Ecto neural progenitor cell (in vitro differentiated cells): ENCODE measurements at places on chromosomes 3 and 15.
A peak's percentile ranks its signal among the peaks of the same experiment; 100 is the strongest.

DNA sequence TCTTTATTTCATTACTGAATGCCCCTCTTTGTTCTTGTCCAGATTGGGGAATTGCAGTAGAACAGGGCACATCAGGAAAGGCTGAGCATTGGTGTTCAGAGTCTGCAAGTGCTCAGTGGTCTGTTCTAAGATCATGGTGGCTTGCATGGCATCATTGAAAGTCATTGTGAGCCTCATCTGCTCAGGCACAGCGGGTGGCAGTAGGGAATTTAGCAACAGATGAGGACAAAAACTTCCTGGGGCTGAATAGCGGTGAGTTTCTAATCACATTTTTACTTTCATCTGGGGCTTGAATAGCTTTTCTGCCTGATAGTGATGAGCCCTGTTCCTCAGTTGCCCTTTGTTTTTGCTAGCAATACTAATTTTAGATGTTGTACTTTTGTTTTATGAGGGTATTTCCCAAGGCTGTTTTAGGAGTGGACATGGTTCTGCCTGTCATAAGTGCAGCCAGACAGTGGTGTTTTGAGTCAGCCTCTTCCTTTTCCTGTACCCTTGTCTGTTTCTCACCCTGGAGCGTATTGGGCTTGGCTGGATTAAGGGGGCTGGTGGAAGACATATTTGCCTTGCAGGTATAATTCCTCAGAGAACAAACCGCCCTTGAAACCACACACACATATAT lies 127.2 kb upstream of the IL12A start:
- DNase-seq, result no peak

GRCh38 chr3:33111581-33111980 lies 2.2 kb upstream of the CRTAP start:
- DNase-seq, result no peak

GRCh38 chr3:87109465-87109864 lies 117.6 kb upstream of the CHMP2B start:
- no peak for DNase-seq

DNA sequence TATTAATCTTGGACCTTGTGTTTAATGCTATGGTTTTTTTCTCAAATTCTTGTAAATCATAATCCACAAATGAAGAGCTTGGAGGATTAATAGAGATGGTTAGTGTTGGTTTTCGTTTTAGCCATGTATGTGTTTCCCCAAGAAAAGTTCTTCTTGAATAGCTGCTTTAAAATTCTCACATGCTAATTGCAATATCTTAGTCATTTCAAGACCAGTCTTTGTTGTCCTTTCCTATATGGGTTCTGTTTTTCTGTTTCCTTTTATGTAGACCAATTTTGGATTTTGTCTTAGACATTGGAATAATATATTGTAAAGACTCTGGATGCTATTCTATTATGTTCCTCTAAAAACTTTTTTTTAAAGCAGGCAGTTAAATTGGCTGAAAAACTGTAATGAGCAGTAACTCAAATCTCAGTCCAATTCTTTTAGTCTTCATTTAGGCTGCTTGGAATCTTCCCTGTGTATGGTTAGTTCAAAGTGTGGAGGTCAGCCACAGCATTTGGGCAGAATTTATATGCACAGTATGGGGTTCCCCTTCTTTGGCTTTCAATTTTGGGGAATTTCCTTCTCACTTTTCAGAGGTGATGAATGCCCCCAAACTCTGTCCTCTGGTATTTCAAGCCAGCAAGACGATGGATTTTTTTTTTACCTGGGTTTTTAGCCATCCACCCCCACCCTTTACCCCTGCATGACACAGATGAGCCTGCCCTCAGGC lies 39.1 kb upstream of the DNAJC13 start:
- DNase-seq, result no peak

DNA sequence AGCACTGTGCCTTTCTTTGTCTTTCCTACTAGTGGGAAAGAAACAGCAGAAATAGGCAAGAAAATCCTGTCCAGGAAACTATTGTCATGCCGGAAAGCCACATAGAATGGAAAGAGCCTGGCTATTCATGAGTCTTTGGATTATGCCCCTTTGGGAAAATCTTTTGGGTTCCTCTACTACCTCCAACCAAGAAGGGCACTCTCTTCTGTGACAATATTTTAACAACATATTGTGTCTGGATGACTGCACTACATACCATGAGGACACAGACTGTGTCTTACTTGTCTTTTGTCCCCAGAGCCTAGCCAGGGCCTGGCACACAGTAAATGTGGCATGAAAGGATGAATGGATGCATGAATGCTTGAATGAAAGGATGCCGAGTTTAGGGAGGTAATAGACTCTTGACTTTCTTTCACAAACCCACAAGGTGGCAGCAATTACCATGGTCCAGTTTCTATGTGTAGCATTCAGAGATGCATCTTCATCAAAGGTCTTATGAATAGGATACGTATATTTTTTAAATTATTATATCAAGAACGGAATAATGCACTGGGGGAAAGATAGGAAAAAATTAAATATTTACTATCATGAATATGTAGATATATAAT lies 30.3 kb downstream of the ARL14 start:
- DNase-seq, result no peak

GRCh38 chr3:98563661-98564281 lies 29.6 kb downstream of the CPOX start:
- DNase-seq, result no peak

GRCh38 chr3:190617185-190617584 lies 103.3 kb downstream of the IL1RAP start:
- no peak for DNase-seq

- peak; percentile 47 for DNase-seq
Measured at GRCh38 chr15:79593119-79593869, 161.2 kb downstream of the MINAR1 start.

DNA sequence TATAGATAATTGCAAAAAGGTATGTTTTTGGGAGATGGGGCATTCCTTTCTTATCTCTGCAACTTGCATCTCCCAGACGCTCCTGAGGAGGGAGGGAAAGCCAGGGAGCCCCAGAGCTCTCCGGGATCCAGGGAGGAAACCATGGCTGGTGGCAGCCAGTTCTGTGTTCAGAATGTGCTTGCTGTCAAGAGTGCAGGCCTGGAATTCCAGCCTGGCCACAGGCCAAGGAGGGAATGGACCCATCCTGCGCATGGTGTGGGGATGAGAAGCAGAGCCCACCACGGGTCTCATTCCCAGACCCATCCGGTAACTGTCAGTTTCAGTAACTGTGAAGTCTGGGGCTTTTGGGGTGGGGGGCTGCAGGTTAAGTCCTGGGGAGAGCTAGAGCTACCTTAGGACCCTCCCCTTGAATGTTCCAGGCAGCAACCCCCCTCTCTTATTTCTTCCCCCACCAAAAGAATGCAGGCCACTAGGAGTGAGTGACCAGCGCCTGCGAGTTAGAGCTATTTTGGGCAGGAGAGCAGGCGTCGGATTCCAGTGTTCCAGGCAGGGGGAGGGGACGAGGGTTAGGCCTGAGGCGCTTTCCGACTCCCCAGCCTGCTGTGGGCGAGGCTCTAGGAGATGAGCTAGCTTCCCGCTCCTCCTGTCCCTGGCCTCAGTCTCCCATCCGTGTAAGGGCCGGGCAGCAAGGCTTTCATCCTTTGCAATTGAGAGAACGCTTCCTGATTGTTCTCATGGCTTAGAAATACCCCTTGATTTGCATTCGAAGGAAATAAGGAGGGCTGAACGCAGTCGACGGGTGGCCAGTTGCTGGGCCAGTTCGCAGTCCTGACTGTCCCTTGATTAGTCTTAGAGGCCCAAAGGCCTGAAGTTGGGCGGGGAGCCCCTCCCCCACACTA lies 781 bp upstream of the DAG1 start:
- peak; percentile 87 for DNase-seq

- no peak for DNase-seq
Measured at GRCh38 chr3:194705761-194706160, 20.1 kb downstream of the FAM43A start.

DNA sequence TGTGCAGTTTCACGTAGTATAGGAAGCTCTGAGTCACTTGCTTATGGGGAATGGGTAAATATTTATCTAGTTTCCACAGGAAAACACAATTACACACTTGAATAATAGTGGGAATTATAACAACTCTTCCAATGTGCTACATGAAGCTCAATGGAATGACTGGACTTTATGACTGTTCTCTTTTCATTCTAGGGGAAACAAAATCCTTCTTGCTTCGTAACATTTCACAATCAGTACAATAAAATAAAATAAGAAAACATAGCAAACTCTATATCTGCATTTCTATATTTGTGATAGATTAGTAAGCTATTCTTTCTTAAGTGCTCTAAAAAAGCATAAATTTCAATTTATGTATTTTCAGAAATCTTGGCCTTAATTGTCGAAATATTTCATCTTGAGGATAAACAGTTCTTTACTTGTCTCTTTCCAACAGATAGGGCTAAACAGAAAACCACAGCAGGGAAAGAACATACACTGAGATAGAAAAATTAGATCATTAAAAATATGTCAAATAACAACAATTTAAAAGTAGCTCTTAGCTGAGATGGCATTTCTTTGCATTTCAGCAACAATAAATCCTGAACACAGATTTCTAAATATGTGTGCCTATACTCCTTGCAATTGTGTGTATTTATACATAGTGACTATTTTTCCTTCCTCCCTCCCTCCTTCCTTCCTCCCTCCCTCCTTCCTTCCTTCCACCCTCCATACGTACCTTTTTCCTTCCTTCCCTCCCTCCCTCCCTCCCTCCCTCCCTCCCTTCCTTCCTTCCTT lies 395.5 kb upstream of the KCNMB2 start:
- DNase-seq, result no peak

DNA sequence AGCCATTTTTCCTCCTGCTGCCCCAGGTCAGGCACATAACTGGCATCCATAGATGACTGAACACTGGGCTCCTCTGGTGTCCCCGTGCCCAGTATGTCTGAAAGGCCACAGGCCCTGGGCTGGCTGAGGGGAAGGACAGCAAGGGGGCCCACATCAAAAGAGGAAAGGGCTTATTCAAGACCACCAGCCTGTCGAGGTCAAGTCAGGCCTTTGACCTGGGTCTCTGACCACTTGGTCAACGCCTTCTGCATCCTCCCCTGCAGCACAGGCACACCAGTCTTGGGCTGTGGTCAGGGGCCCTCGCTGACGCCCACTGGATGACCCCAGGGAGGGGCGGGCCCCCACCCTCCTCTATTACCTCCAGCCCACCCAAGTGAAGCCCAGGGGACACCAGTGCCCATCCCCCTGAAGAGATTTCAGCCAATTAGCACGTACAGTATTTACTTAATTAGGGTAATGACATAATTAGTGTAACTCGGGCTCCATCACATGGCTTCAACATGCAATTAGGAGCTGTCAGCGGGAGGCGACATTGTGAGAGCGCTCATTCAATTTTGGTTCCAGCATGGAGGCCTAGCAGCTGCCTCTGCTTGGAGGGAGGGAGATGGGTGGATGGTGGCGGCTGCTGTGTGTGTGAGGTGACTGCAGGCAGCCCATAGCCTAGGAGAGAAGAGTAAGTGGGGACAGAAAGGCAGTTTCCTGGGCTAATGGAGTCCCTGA lies 13.5 kb upstream of the DNAH1 start:
- DNase-seq, result no peak

DNA sequence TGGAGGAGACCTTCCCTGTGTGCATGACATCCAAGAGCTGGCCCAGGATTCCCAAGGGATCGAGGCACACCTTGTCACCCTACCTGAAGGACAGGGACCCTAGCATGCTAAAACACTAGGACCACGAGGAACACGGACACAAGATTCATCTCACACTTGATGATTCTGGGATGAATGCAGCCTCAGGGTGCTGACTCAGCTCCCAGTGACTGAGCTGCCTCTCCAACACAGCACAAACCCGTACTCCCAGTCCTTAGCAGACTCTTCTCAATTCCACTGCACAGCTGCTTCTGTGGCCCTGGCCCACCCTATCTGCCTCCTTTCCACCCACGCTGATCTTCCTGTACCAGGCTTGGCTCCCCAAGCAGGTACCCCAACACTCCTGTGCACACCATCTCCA lies 9.1 kb upstream of the OXTR start:
- DNase-seq, result no peak

- peak; percentile 77 for DNase-seq
Measured at GRCh38 chr3:36944012-36944640, 728 bp downstream of the TRANK1 start.

DNA sequence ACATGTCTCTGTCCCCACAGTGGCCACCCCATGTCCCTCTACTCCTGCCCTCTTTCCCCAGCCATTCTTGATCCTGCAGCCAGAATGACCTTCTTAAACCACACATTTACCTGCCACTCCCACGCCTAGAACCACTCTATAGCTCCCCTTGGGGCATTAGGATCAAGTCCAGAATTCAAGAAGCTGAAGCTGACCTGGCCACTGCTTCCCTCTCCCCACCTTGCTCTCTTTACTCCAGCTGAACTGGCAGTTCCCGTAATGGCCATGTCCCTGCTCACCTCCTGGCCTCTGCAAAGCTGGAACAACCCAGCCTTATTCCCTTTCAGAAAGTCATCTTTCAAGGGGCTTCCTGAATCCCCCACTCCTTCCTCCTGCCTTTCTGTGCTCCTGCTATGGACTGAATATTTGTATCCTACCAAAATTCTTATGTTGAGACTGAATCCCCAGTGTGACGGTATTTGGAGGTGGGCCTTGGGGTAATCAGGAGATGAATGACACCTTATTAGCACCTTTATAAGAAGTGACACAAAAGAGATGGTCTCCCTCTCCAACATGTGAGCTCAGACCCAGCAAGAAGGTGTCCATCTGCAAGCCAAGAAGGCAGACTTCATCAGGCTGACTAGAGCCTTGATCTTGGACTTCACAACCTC lies 3.8 kb downstream of the CSRNP1 start:
- DNase-seq, result no peak

DNA sequence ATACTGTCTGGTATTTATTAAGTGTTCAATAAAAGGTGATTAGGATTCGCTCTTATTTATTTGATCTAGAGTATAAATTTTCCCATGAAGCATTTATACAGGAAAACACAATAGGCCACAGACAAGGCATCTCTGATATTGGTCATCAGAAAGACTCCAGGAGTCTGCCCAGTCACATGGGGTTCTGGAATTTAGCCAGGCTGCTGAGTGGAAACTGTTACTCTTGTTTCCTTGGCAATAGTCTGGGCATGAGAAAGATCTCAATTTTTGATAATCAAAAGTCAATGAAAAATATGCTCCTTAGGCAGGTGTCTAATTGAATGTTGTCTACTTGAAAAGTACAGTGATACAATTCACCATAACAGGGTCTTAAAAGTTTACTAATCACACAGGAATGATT lies 161.2 kb downstream of the FRMD5 start:
- DNase-seq, result no peak

DNA sequence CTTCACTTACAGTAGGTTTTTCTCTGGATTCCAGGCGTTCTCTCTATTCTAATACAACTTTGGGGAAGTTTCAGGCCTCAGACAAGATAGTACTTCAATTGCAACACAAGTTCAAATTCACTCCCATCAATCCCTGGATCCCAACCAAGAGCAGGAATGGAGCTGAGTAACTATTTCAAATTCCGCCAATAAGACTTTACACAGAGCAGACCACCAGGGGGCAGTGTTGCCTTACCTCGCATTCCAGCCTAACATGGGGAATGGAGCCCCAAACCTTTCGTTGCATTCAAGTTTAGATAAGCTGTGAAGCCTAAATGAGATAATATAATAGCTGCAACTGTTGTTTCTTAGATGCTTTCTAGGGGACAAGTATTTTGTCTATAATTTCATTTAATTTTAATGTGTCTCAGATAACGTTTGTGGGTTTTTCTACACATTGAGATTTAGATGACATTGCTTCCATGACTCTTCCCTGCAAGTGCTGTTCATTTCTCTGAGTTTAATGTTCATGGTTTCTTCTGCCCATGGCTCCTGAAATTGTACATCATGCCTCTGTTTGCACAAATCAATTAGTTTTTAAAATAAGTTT lies 186.7 kb downstream of the NSUN3 start:
- DNase-seq, result peak; percentile 73

- no peak for DNase-seq
Measured at GRCh38 chr3:98763076-98763475, at the start of gene ST3GAL6. TSS of gene ST3GAL6 (plus strand) at chr3:98763340. CDS start at chr3:98768441, 5,101 bp downstream.
